Suppressor macrophage treated with lipopolysaccharide for 4 hours (primary cell): ENCODE measurements at places on chromosomes 3 and 15.

- no peak for DNase-seq
These were observed 119.9 kb upstream of the GAP43 start for GRCh38 chr3:115503394-115503793.

DNA sequence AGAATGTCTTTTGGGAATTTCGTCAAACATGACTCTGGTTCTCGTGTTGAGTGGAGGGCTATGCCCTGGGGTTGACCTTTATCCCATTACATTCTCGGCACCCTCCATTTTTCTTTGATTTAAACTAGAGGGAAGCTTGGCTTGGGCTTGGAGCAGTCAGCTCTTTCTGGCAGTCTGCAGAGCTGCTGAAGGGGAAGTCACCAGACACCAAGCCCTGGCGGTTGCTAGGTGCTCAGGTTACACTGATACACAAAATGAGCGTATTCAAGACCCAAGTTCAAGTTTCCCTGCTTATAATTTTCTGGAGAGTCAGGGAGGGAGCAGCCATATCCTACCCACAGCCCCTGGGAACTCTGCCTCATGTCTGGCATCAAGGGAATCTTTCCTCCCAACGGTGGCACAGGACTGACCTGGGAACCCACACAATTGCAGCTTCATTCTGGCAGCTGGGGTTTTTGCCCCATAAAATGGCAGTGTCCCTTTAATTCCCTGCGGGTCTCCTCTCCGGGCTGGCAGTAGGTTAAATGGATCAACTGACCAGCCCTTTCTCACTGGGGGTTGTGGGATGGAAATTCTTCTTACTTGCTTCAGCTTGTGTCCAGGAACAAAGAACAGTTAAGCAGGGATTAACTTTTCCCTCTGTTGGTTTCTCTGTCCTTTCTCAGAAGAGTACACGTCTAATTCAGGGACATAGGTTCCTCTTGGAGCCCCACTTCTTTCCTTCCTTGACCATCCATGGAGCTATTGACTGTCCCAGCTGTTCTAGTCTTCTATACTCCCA lies 110.0 kb upstream of the DLG1 start:
- DNase-seq, result no peak

DNA sequence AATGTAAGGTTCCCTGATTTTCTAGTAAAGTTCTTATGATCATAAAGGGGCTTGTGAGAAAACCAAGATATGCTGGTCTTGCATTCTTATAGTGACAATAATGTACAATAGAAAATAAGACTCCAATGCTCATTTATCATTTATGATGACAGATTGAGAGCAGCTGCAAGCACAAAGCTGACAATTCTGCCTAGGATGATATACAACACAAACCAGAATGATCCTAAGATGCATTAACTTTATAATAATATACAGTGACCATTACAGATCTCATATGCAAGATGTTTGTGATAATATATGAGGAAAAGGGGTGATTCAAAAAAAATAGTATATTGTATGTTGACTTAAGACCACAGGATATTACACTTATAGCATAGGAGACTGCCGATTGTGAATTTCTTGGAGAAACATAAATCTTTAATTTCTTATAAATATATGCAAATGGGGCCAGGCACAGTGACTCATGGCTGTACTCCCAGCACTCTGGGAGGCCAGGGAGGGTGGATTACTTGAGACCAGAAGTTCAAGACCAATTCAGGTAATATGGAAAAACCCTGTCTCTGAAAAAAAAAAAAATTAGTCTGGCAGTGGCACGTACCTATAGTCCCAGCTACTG lies 387.0 kb downstream of the ZBBX start:
- DNase-seq, result no peak

DNA sequence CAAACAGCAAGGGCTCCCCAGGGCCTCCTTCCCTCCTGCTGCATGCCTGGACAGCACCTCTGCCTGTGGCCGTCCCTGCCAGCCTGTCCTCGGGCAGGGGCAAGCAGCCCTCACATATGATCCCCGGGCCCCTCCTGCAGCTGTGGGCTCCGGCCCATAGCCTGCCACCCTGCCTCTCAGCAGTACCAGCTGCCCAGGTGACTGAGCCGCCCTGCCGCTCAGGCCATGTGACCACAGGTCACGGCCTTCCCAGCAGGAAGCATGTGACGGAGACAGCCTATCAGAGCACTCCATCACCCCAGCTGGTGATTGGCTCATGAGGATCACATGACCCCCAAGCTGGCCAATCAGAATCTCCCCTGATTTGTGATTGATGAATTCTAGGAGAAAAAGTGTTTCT lies 23.9 kb downstream of the ALDH1L1 start:
- no peak for DNase-seq

GRCh38 chr15:86892774-86893449 lies 813.2 kb downstream of the AGBL1 start:
- no peak for DNase-seq

DNA sequence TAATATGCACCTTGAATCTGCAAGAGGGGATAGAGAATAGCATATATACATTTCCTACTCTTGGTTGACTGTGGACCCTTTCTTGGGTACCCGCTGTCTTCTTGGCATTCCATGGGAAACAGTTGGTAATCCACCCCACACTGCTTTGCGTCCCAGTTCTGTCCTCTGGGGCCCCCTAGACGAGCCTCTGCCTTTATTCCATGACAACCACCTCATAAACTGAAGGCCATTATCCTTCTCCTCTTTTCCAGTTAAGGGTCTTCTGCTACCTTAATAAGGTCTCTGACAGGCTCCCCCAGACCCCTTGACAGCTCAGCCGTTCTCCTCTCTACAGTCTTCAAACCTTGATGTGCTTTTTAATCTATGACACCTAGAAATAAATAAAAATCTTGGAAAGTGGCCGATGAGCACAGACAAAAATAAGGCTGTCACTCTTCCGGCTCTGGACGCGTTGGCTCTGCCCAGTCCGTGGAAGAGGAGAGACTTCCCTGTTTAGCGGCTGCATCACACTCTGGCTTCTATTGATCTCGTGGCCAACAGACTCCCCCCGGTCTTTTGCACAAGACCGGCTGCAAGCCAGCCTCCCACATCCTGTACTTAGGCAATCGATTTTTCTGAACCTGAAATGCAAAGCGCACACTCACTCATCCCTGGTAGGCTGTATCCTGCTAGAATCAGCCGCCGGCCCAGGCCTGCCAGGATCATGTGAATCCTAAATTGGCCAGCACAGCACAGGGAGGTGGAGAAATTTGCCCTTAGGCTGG lies 251.0 kb upstream of the TLE3 start:
- DNase-seq, result peak; percentile 93

DNA sequence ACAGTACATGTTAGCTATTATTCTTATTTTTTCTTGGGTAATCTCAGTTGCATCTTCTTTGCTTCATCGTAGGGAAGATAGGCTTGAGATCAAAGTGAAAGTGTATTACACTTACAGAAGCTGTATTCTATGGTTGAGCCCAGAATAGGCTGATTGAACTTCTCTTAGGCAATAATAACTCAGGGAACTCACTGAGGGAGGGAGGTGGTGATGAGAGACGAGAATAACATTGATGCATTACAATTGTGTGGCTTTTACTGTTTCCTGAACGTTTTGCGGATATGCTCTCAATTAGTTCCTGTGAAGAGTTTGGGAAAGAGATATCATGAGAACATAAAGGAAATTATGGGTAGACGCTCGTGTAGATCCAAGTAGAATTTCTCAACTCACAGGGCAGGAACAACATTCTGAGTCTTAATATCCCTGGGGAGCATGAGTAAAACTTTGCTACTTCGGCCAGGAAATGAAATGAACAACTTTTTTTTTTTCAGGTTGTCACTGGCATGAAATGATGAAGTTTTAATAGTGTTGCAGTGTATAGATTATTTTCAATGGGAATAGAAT lies 302.2 kb downstream of the TUSC7 start:
- no peak for DNase-seq

DNA sequence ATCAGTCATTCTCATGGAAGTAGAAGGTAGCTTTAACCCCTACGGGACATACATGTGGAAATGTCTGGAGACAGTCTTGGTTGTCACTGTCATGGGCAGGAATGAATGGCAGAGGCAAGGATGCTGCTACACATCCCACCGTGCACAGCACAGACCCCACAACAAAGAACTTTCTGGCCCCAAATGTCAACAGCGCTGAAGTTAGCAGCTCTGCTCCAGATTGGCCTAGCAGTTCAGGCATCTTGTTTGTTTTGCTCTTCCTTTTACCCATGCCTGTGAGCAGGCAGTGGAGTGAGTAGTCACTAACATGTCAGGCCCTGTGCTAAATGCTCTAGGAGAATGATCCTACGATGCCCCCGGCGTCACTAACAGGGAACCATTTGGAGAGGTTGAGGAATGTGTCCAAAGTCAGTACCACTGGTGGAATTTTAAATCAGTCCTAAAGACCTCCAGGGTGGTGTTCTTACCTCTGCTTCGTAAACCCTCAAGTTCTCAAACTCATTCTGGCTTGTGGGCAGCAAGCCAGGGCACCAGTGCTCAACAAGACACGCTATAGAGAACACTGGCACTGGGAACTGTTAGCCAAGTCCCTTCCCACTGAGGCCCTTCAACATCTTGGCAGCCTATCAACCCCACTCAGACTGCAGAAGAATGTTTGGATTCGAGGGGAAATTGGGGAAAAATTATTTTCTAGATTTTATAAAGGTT lies 142.2 kb downstream of the FOXP1 start:
- DNase-seq, result no peak

DNA sequence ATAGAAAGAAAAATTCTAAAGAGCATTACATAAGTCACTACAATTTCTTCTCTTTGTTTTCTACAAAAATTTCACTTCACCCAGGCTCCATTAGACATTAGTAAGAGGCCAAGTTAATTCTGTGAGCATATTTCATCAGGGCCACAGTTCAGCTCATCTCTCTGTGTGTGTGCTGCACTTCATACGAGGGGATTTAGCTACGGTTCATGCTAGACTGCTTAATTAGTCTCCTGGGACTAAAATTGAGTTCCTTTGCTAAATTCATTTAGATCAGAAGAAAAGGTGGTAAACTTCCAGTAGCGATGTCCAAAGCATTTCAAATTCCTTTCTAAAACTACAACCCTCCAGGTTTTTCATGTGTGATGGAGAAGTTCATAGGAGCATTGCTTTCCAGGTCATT lies 83.1 kb upstream of the SETMAR start:
- no peak for DNase-seq

- peak; percentile 17 for DNase-seq
These were observed 29.1 kb upstream of the MAP6D1 start for GRCh38 chr3:183854318-183855035.

- DNase-seq, result no peak
These were observed 18.1 kb upstream of the AGBL1 start for GRCh38 chr15:86061581-86061980.

DNA sequence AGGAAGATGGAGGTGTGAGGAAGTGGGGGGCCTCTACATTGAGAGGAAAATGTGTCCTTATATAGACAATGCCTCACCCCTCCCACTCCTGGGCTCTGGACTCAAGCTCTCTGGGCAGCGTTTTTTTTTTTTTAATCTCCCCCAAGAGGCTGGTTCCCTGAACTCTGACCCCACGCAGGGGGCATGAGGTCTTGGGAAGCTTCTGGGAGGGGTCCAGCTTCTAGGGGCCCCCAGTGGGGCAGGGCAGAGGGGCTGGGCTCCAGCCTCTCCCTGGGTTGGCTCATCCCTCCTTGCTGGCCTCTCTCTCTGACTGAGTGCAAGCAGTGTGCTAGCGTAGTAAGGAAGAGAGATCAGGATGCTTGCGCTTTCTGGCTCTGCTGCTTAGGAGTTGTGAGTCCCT lies 101.4 kb upstream of the HACD2 start:
- DNase-seq, result no peak

DNA sequence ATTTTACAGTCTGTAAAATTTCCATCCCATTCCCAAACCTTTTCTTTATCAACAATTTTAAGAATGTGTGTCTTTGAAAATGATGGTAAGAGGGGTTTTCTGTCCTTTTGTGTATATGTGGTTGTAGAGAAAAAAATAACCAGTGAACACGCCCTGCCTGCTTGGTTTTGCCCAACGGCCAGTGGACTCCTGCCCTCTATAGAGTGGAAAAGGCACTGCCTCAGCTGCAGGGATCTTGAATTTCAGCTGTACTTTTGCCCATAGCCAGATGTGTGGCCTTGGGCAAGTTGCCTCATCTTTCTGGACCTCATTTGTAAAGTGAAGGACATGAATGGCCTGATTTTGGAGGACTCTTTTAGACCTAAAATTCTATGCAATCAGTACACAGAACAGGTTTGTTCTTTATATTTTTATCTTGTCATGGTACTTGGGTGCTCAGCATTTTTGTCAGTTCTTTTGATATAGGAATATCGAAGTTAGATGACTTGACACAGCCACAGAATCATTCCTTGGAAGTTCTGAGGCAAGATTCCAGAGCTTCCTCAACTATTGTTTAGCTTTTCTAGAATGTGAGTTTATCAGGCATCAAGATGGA lies 81.0 kb downstream of the CLDN11 start:
- no peak for DNase-seq

- peak; percentile 12 for DNase-seq
These were observed 32.7 kb upstream of the ZFAND6 start for GRCh38 chr15:80026754-80027153.
